ENCODE measurements at places on chromosomes 4 and X.

DNA sequence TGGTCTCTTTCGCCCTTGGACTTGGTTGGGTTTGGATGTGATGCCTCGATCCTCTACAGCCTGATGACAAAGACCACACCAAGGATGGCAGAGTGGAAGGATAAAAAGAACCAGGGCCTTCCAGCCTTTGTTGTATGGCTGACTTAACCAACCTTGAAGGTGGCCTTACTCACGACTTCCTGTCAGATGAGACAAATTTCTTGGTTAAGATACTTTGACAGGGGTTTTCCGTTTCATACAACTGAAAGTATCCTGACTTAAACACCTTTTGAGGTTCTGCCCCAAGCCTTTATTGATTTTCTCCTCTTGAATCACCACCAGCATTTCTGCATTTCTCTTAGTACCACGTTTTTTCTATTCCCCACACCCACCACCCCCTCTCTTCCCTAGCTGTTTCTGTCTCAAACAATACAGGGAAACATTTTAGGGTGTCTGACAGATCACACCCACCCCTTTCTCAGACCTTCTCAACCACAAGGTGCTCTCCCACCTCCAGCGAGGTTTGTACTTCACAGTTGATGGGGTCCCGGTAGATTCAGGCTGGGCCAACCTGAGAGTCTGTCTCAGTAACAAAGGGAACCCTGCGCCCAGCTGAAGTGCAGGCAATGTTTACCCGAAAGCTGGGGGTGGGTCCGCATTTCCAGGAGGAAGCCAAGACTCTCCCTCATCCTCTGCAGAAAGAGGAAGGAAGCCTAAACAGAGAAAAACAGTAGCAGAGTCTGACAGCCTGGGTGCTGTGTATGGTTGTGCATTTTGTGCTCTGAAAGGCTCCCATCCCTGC lies 5.0 kb upstream of the TSPAN5 start:
- DNase-seq, result peak; percentile 54

GRCh38 chrX:136910565-136911035 lies 30.1 kb upstream of the RBMX start:
- DNase-seq, result no peak

GRCh38 chr4:47391256-47391655 lies 72.2 kb downstream of the COMMD8 start:
- no peak for DNase-seq

- no peak for DNase-seq
Measured at GRCh38 chrX:100979881-100980607, 10.5 kb downstream of the ARL13A start.

GRCh38 chr4:94400191-94400590 lies 51.6 kb upstream of the PDLIM5 start:
- no peak for DNase-seq

DNA sequence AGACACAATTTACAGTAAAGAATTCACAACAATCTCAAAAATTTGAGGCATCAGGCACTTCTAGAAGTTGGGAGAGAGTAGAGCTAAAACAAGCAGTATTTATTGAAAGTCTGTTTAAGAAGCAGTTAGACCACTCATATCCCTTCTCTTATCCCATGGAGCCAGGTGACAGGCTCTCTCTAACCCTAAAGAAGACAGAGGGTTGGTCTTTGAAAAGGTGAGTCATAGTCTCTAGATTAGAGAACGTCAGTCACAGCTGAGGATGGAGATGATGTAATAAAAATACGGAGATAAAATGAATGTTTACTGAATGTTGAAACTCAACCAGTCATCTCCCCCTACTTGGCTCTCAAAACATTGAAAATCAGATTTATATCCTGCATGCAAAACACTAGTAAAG lies 223.8 kb downstream of the CHIC2 start:
- DNase-seq, result no peak

GRCh38 chr4:74402692-74403456 lies 37.9 kb downstream of the EREG start:
- DNase-seq, result no peak

GRCh38 chr4:84965553-84966381 lies 723 bp downstream of the WDFY3 start:
- DNase-seq, result peak; percentile 80

GRCh38 chrX:141220342-141221008 lies 21.8 kb downstream of the SPANXC start:
- DNase-seq, result no peak

DNA sequence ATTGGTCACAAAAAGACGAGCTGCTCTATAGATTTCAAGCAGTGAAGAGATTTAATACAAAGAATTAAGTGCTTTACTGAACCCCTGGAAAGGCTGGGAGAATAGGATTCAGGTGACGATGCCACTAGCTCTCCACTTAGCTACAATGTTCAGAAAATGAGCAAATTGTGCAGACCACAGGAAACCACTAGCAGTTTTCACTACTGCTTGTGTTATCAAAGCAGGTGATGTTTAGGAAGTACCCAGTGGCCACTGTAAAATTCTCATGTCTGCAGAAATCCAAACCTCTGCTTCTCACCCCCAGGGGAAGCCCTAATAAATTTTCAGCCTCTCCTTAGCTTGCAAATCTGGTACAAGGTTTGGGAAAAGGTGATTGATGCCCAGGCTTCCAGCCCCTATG lies 165.1 kb downstream of the IL1RAPL1 start:
- no peak for DNase-seq

- no peak for DNase-seq
Measured at GRCh38 chrX:45743081-45743533, 542.4 kb upstream of the DIPK2B start.

DNA sequence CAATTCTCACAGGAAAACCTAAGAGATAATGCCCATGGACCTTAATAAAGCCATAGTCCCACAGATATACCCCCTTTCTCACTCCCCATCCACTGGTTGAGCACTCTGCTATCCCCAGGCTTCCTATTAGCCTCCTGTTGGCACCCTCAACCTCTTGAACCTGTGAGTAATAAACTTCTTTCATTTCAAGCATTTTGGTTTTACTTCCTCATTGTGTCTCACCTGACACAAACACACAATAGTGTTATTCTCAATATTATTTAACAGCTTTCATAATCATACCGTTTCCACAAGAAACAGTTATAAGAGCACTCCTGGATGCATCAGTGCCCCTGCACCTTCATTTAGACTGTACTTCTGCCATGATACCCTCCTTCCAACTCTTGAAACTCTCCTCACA lies 56.8 kb downstream of the TRPC5 start:
- no peak for DNase-seq

GRCh38 chr4:139015948-139016471 lies 429 bp downstream of the NOCT start:
- no peak for DNase-seq

DNA sequence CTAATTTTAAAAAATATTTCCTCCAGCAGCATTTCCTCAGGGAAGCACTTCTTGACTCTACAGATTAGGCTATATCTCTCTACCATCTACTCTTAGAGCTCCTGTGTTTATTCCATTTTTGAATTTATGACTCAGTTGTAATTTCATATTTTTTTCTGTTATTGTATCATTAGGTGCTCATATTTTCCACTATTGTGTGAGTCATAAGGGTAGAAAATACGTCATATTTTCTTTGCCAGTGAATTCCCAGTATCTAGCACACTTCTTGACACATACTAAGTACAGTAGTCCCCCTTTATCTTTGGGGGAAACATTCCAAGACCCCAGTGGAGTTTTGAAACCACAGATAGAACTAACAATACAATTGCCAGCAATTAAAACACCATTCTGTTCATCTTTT lies 431.2 kb downstream of the GASK1B start:
- DNase-seq, result no peak

GRCh38 chr4:146095091-146095690 lies 80.3 kb upstream of the LSM6 start:
- no peak for DNase-seq
